Immature natural killer cell (primary cell): ENCODE measurements at places on chromosomes 5 and 9. TPM values are rescaled to one million over a fixed set of nuclear protein-coding genes. Genes with fewer than 3 reads are reported as not detected.

DNA sequence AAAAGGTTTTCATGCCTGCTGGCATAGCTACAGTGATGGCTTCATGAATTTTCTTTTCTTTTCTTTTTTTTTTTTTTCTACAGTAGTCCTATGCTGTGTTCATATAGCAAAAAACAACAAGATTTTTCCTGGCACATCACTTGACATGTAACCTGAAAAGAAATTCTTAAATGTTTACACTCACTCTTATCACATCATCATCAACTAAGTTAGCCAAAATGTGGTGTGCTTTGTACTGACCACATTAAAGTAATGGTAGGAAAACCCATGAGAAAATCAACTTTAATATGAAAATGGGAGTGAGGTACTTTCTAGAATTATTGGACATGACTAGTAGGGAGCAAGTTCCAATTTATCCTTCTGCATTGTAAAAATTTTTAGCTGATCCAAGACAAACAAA is 146.7 kb downstream of the SSBP2 start:
- no peaks in the 10 kb centered on the region for H3K27me3 ChIP-seq
- H3K4me1 ChIP-seq: no peaks in the 10 kb centered on the region
- no peak for DNase-seq

- no peaks in the 10 kb centered on the region for H3K36me3 ChIP-seq
- H3K27ac ChIP-seq: no peak overlapping the region
- no peaks in the 10 kb centered on the region for H3K4me1 ChIP-seq
- DNase-seq: no peak
These were observed 19.0 kb downstream of the ENC1 start for GRCh38 chr5:74621492-74621891.

DNA sequence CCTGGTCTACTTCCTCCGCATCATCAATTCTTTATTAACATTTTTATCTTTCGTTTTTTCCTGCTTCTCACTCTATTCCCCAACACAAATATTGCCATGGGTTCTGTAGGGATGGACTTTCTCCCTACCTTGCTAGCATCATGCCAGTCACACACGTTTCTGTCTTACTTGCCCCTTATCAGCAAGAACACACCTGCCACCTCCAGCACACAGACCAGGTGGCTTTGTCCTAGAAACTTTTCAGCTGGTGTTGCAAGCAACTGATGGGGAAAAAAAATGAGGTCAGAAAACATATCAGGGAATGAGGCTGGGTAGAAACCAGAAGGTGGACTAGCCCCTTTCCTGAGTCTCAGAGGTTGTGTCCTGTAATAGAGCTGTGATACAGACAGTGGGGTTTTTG is 5.8 kb downstream of the SH3RF2 start:
- H3K36me3 ChIP-seq: no peaks in the 10 kb centered on the region
- DNase-seq: no peak
- H3K27ac ChIP-seq: no peak overlapping the region

DNA sequence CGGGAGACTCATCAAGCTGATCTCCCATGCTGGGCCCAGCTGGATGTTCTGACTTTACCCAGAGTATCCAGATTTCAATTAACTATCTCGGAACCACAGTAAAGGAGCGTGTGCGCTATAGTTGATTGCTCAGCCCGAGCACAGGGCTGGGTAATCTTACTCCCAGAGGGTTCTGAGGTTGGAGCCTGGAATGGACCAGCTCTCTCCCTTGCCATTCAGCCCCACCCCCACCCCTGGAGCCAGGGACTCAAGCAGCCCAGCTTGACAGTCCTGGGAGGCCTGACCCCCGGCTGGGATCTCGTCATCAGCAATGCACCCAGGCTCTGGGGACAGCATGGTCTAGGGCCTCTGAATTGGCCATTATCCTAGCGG is 23.7 kb upstream of the PTGES start:
- H3K27ac ChIP-seq: peak overlapping the region; percentile 42
- H3K36me3 ChIP-seq: no peaks in the 10 kb centered on the region
- H3K27me3 ChIP-seq: peaks cover 15% of the 10 kb centered on the region
- H3K4me3 ChIP-seq: no peak overlapping the region
- H3K4me1 ChIP-seq: peaks cover 25% of the 10 kb centered on the region
- no peak for DNase-seq

DNA sequence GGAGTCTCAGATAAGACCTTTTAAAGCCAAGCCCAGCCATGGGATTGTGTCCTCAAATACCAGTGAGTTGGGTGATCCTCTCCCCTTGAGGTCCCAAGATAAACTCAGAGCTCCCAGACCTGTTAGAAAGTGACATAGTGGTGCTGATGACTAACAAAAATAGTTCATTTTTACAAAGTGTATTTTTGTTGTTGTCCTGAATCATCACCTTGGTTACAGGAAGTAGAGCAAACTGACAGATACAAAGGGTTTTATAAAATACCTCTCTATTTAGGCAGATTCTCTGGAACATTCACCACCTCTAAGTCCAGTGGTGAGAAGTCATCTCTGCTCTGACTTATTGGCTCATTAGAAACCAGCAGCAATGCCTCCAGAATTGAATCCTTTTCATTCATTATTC is 259.3 kb downstream of the CEMIP2 start:
- H3K27me3 ChIP-seq: no peaks in the 10 kb centered on the region
- H3K36me3 ChIP-seq: no peaks in the 10 kb centered on the region
- no peak overlapping the region for H3K27ac ChIP-seq
- no peaks in the 10 kb centered on the region for H3K4me1 ChIP-seq
- no peak for DNase-seq

The KCNT1 gene
- polyA plus RNA-seq: not detected

The BTNL9 gene
- polyA plus RNA-seq: not detected
